ENCODE measurements at places on chromosomes 16 and 17.

DNA sequence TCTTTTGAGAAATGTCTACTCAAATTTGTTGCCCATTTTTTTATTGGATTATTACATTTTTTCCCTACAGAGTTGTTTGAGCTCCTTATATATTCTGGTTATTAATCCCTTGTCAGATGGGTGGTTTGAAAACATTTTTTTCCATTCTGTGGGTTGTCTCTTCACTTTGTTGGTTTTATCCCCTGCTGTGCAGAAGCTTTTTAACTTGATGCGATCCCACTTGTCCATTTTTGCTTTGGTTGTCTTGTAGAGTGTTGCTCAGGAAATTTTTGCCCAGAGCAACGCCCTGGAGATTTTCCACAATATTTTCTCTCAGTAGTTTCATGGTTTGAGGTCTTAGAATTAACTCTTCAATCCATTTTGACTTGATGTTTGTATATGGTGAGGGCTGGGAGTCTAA is 592.8 kb upstream of the GOT2 start:
- DNase-seq: no peak

- no peak for DNase-seq
These were observed 308.9 kb upstream of the DYNLRB2 start for GRCh38 chr16:80231888-80232287.

- no peak for DNase-seq
These were observed 432.2 kb downstream of the MAF start for GRCh38 chr16:79168321-79168720.

DNA sequence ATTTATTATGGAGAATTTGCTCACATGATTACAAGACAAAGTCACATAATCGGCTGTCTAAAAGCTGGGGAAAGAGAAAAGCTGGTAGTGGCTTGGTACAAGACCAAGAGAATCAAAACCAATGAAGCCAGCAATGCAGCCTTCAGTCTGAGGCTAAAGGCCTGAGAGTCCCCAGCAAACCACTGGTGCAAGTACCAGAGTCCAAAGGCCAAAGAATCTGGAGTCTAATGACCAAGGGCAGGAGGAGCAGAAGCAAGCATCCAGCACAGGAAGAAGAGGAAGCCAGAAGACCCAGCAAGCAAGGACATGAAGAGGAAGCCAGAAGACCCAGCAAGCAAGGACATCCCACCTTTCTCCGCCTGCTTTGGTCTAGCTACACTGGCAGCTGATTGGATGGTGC is 250.6 kb upstream of the SALL1 start:
- DNase-seq: no peak

DNA sequence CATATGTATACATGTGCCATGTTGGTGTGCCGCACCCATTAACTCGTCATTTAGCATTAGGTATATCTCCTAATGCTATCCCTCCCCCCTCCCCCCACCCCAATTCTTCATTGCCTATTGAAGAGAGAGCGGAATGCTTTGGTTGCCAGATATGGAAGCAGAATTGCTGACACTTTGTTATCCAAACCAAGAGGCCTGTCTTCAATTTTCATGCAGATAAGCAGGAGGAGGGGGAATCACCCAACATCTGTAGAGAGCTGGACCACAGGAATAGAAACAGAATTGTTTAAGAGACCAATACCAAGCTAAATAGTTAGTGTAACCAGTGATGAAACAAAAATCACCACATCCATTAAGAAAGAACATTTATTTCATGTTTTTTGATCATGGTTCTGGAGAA is 7.1 kb downstream of the ASPA start:
- DNase-seq: no peak

GRCh38 chr16:11915114-11915643 is 577 bp downstream of the GSPT1 start:
- no peak for DNase-seq

DNA sequence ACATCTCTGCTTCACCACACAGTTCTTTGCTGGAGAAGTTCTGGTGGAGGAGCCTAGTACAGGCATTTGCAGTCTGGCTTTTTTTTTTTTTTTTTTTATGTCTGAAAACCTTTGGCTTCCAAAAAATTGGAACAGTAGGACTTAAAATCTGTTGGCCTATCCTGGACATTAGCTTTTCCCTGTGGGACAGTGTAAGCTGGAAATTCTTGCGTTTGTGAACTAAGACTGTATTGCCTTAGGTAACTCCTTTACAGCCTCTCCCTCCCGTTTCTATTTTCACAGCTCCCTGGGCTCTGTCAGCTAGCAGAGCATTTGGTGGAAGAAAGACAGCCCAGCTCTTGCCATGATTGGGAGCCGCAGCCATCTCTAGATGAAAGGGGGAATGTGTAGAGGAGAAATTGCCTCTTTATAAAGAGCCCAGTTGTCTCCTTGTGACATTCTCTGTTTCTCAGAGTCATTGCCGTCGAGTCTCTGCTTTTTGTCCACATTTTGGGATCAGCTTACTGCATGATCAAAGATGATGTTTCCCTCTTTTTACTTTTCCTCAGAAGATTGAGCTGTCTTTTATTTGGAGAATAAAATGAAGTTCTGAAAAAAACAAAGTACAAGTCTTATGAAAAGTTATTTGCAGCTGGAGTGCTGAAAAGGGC is 227.5 kb downstream of the SPECC1 start:
- no peak for DNase-seq

GRCh38 chr16:83898463-83899271 is at the start of gene MLYCD:
Gene MLYCD, plus strand, starts transcription at chr16:83899115. Its CDS starts 30 bp downstream, at chr16:83899145.
- DNase-seq: no peak

DNA sequence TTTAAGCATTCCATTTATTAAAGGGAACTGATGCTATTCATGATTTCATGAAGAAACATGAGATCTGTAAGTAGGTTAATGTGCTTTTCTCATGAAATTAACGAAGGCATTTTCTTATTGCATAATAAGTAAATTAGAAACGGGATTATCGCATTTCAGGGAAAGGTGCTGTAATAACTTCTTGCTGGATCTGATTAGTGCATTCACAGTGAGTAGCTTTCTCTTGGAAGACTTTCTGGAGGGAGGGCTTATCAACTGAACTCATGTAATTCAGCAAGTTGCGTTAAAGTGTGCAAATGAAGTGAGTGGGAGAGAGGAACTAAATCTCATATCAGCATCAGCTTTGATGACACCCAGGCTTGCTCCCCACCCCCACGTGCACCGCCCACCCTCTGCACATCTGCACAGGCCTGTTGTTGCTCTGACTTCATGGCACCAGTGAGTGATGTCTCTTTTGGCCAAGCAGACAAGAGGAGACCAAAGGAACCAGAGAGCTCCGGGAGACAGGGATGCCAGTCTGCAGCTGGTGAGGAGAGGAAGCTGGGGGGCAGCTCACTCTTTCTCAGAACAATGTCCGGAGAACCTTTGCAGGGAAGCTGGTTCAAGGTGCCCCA is 26.3 kb upstream of the GAS7 start:
- no peak for DNase-seq

DNA sequence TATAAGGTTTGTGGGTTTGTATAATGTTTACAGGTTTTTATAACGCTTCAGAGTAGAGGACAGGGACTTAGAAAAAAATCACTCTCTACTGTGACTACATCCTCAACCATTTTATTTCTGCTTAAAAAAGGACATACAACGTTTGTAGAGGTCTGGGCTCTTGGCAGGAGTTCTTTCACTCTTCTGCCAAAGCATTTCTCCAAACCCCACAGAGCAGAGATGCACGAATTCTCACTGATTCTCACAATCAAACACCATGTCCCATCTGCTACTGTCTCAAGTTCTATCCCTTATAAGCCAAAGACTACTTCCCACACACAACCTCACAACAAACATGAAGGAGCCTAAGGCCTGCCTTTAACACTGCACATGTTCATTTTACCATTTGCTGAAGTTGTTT is 7.0 kb upstream of the ANKFY1 start:
- no peak for DNase-seq

- DNase-seq: no peak
These were observed 15.2 kb downstream of the PLA2G10 start for GRCh38 chr16:14678748-14679497.

GRCh38 chr17:40577611-40578065 is 12.4 kb upstream of the CCR7 start:
- no peak for DNase-seq

- DNase-seq: no peak
These were observed 432 bp downstream of the ZNF276 start for GRCh38 chr16:89721546-89722391.

All from NCI-H187 (cell line).